Omental fat pad (tissue), 4 donors: ENCODE measurements at places on chromosomes 2 and 18.

DNA sequence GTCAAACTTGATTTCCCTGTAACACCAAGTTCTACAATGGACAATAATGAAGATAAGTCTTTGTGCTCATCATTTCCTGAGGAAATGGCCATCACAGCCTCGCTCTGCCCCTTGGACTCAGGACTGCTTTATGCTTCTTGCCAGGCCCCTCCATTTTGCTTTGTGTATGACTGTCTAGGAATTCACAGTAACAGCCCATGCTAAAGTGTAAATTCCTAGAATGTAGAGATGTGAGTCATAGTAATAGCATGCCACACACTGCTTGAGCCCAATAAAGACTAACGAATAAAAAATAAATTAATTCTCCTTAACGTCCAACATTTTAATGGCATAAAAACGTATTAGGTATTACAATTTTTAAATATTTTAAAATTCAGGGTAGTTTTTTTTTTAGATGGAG lies 226.5 kb downstream of the PID1 start:
- no peak for DNase-seq

- DNase-seq = no peak
Measured at GRCh38 chr18:25650201-25650941, 298.4 kb upstream of the ZNF521 start.

DNA sequence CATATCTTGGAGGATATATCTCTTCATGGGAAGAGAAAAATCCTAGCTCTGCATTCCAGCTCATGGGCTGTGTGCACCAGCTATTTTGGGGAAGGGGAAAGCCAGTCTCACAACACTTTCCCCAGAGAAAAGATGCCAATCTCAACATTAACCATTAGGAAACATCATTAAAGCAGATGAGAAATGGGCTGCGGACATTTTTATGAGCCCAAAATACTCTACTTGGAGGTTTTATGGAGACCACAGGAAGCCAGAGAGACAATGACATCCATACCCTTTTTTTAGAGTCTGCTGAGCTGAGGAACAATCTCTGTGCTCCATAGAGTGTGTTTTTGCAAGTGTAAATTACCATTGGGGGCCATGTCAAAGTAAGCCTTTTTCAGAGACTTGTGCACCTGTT lies 213.7 kb downstream of the TRIB2 start:
- DNase-seq = no peak

GRCh38 chr2:120596990-120597594 lies 138.6 kb upstream of the GLI2 start:
- no peak for DNase-seq

DNA sequence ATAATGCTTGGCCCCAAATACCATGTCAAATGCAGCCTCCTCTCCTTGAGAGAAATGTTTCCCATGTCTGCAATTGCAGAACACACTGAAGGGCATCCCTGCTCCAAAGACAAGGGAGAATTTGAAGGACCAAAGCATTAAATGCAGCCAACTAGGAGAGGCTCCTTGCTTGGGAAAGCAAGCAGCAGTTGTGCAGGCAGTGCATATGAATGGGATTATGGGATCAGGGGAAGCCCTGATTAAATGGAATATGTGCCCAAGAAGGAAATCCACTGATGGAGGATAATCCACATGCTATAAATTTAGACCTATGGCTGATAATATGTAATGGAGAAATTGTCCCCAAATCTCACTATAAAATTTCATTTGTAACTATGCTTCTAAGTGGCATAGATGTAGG lies 116.1 kb downstream of the NCKAP5 start:
- no peak for DNase-seq

DNA sequence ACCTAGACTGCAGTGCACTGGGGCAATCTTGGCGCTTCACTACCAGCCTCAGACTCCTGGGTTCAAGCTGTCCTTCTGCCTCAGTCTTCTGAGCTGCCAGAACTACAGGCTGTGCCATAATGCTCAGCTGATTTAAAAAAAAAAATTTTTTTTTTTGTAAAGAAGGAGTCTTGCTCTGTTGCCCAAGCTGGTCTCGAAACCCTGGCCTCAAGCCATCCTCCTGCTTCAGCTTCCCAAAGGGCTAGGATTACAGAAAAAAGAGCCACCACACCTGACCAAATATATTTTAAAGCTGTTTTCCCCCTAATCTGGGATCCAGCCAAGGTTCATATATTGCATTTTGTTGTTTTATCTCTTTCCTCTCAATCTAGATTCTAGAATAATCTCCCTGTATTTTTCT lies 82.2 kb downstream of the RAB31 start:
- DNase-seq = no peak

- DNase-seq = no peak
Measured at GRCh38 chr2:85429213-85429923, 10.9 kb downstream of the SH2D6 start.

DNA sequence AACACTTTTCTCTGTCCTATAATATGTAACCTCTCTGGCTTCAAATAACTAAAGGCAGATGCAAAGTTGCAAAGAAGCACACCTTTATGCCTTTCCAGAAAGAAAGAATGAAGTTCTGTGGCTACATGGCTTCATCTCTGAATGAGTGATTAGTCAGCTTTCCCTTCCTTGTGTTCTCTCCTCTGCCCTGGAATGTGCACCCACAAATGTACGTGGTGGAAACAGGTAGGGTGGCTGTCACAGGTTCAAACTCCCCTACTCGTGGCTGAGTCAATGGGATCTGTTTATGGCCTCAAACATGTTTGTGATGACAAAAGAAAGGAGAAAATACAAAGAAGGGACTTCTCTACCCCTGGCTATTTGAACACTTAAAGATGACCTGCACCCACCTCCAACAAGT lies 55.5 kb upstream of the ACVR2A start:
- no peak for DNase-seq
